Adipocyte (in vitro differentiated cells): ENCODE measurements at places on chromosomes 2 and 18.

- DNase-seq, result no peak
Observed at GRCh38 chr2:68135448-68136320, 22.0 kb upstream of the PNO1 start.

DNA sequence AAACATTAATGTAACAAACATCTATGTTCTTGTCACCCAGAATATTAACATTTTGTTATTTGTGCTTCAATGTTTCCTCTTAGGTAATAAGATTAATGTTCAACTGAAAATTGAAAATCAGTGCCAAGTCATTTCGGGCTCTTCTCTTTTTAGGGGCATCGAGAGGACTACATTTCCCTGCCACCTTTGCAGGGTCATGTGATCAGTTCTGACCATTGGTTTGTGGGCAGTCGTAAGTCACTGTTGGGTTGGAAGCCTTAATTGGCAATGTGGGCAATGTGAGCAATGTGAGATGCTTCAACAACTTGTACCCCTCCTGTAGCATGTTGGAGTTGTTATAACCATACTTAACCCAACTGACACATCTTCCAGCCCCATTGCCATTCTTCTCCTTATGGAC, 10.1 kb upstream of the CYRIA start:
- no peak for DNase-seq

DNA sequence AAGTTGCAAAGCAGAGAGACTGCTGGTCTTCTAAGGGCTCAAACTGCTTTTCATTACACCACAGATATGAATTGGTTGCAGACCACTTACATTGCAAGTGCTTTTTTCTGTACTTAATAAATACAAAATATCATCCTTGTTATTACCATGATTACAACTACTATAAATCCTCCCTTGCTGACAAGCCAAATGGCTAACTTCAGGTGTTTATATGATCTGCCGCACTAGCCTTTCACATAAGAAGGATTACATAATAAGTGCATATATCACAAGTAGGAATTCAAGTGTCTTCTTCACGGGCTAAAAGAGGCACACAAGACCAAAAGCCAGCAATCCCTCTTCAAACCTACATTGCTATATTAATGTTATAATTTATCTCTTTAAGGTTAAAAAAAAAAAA, 373.0 kb downstream of the ZEB2 start:
- DNase-seq, result no peak

DNA sequence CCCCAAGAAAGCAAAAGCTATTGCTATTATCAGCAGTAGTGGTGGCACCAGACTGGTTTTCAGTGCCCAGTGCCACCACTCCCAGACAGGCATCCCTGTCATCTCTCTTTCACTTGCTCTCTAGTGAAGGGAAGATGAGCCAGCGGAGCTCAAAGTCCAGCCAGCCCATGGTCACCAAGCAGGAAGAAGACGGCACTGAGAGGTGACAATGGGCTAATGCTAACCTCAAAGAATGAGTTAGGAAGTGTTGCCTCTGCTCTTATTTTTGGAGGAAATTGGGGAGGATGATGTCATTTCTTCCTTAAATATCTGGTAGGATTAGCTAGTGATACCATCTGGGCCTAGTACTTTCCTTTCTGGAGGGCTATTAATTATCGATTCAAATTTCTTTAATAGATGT, 1.7 kb downstream of the SP140 start:
- DNase-seq, result no peak

DNA sequence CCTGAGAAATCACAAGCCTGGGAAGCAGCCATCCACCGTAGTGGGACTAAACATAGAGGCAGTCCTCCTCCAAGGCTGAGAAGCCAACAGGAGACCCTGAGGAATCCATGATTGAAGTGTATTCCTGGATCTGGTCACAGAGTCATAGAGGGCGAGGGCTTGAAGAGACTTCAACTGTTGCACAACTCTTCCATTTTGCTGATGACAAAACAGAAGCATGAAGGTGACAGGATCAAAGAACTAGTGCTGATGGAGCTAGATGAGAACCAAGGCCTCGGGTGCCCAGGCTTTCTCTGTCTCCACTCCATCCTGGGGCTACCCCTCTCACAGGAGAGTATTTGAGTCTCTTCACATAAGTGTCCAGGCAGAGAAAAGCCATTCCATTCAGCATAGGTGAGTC, 30.1 kb upstream of the RAB27B start:
- no peak for DNase-seq

GRCh38 chr2:201699416-201699815, 972 bp upstream of the MPP4 start:
- no peak for DNase-seq
